ENCODE measurements at places on chromosomes 7 and 10.

- DNase-seq = no peak
Measured at GRCh38 chr7:12609561-12609960, 39.0 kb downstream of the SCIN start.

DNA sequence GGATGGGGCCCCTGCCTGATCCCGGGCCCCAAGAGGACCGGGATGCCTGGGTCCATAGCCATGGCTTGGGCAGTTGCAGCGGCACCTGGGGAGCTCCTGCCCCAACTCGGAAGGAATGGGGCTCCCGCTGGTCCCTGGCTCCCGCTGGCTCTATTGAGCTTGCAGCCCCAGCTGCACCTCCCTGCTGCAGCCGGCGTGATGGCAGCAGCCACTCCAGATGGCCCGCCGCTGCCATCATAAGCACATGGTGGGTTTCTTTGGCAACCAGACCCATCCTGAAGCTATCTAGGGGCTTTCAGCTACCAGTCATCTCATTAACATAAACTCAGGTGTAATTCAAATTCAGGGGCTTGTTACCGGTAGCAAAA is 11.1 kb upstream of the DNMBP start:
- no peak for DNase-seq

DNA sequence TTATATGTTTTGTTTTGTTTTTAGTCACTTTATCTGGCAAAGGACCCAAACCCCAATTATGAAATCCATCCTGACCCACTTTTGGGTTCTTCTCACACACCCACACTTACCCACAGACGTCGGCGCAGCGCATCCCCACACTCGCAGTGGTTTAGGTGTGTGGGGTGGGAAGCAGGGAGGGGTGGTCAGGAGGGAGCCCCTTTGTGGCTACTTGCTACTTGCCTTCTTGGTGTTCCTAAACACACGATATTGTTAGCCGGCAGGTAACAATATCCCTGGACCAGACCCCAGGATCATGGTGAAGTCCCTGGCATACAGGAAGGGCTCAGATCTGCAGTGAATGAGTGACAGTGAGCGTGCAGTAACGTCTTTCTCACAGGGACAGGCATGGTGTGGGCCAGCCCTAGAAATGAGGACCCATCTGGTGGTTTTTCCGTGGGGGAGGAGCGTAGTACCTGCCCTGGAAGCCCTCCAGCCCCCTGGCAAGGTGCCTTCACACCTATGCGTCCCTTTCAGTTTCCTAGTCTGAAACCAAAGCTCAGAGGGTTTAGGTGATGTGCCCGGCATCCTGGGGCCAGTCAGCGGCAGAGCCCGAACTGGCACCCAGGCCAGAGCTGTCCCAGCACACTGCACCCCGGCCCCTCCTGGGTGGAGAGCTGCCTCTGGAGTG is 4.4 kb downstream of the SPOCK2 start:
- DNase-seq = peak; percentile 76

DNA sequence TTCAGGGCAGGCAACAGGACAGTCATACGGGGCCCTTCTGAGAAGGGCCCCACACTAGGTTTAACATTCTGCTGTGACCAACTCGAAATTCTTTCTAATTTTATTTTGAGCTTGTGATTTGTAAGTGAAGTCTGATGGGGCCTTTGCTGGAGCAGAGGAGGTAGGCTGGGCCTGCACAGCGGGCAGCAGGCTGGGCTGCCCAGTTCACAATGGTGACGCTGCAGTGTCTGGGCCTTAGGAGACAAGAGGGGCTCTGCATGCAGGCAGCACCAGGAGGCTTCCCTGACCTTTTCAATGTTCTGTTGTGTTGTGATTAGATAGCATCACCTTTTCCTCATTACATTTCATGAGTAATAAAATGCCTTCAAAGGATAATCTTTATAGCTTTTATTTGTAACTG is 175.1 kb downstream of the CXCL12 start:
- no peak for DNase-seq

DNA sequence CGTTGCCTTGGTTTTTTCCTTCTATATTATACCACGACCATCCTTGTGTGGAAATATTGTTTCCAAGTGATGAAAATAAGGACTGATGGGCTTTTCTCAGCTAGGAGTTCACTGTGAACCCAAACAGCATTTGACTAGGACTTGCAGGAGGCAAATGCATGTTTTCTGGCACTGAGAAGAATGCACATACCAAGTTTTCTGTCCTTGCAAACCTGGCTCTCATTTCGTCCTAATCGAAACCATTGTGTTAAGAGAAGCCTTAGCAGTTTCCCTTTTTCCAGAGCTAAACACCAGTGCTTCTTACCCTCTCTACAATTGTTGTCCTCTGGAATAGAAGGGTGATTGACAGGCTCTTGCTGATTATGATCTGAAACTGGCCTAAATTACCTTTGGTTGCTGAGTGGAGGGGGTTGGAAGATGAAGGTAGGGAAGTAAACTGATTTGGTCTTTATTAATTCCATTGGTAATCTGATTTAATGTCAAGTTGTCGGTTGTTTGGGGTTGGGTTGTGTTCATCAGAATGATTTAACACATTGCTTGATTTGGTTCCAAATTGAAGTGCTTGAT is 33.1 kb upstream of the ELMO1 start:
- no peak for DNase-seq

Data from CD4-positive, alpha-beta T cell treated with Interleukin-4 for 4 hours (primary cell).